ENCODE measurements at places on chromosomes 13 and 19. TPM values are rescaled to one million over a fixed set of nuclear protein-coding genes. Genes with fewer than 3 reads are reported as not detected.

DNA sequence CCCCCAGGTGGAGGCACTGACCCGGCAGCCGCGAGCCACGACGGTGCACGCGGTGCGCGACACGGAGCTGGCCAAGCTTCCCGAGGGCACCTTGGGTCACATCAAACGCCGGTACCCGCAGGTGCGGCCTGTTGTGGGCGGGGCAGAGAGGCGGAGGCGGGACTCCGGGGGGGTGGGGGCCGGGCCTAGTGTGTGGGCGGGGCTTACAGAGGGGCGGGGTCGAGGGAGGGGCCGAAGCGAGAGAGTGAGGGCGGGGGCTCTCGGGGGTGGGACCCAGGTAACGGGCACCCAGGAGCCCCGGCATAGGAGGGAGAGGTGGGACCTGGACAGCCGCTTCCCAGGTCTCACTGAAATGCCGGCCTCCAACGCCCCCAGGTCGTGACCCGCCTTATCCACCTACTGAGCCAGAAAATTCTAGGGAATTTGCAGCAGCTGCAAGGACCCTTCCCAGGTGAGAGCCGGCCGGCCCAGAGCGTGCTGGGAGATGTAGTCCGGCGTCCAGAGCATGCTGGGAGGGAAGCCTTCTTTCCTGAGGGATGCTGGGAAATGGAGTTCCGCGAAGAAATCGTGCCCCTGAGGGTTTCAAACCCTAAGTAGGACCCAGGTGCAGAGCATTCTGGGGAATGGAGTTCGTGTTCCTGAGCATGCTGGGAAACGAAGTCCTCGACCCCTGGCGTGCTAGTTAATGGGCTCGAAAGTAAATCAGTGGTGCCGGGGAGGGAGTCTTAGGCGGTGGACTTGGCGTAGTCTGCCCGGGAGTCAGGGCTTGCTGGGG lies 15.7 kb downstream of the PNPLA6 start:
- no peaks in the 10 kb centered on the region for H3K27me3 ChIP-seq
- H3K4me1 ChIP-seq: no peaks in the 10 kb centered on the region
- no peak overlapping the region for H3K27ac ChIP-seq
- H3K4me3 ChIP-seq: no peak overlapping the region

DNA sequence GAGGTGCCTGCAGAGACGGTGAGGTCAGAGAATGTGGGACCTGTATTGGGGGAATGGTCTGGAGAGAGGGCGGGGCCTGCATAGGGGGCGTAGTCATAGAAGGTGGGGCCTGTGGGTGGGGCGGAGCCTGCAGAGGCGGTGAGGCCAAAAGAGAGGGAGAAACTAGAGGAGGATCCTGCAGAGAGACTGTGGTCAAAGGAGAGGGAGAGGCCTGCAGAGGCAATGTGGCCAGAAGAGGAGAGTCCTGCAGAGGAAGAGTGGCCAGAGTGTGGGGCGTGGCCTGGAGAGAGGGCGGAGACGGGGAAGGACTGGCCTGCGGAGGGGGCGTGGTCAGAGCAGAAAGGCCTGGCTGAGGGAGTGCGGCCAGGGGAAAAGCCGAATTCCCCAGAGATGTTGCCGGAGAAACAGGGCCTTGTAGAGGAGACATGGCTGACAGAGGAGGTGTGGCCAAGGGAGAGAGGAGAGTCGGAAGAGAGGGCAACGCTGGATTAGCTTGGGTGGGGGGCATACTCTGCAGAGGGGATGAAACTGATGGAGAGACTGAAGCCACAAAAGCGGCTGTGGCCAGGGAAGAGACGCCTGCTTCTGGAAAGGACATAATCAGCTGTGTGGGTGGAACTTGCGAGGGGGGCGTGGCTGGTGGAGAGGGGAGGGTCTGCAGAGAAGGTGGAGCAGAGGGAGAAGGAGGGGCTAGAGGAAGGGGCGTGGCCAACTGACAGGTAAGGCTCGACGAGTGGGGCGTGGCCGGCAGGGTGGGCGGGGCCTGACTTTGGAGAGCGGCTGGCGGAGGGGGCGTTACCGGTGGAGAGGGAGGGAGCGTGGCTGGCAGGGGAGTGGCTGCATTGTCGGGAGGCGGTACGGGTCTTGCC lies 2.5 kb downstream of the PRR36 start:
- H3K27ac ChIP-seq: peak overlapping the region; percentile 73
- peak; percentile 93 for DNase-seq
- H3K4me3 ChIP-seq: no peak overlapping the region
- H3K4me1 ChIP-seq: peaks cover 31% of the 10 kb centered on the region

DNA sequence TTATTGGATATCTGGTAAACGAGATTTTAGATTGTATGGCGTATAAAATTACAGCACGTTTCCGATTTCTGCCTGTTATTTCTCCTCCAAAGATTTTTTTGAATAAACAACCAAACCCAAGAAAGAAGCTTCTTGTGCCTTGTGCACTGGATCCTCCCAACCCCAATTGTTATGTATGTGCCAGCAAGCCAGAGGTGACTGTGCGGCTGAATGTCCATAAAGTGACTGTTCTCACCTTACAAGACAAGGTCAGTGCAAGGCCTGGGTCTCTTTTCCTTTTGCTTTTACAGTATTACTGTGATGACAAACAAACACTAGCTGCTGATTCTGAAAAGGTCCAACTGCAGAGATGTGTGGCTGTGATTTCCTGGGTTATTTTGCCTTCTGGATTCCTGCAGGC lies 22.9 kb upstream of the WTIP start:
- DNase-seq: no peak
- H3K4me1 ChIP-seq: peaks cover 10% of the 10 kb centered on the region
- H3K4me3 ChIP-seq: no peak overlapping the region
- H3K27me3 ChIP-seq: no peaks in the 10 kb centered on the region

HIF3A gene
- total RNA-seq: 12.1 TPM

GRCh38 chr13:28958018-28958417 lies 137.9 kb downstream of the MTUS2 start:
- no peaks in the 10 kb centered on the region for H3K27me3 ChIP-seq
- H3K4me3 ChIP-seq: no peak overlapping the region
- no peak for DNase-seq
- H3K4me1 ChIP-seq: no peaks in the 10 kb centered on the region

- no peak for DNase-seq
- peaks cover 14% of the 10 kb centered on the region for H3K27me3 ChIP-seq
- H3K36me3 ChIP-seq: no peaks in the 10 kb centered on the region
- H3K4me3 ChIP-seq: no peak overlapping the region
- H3K4me1 ChIP-seq: peaks cover 16% of the 10 kb centered on the region
Measured at GRCh38 chr19:45597425-45598111, 4.4 kb downstream of the GPR4 start.

LHB gene
- total RNA-seq: not detected

All from adrenal gland (tissue), 19 donors.